ENCODE measurements at places on chromosomes 6 and 20.

DNA sequence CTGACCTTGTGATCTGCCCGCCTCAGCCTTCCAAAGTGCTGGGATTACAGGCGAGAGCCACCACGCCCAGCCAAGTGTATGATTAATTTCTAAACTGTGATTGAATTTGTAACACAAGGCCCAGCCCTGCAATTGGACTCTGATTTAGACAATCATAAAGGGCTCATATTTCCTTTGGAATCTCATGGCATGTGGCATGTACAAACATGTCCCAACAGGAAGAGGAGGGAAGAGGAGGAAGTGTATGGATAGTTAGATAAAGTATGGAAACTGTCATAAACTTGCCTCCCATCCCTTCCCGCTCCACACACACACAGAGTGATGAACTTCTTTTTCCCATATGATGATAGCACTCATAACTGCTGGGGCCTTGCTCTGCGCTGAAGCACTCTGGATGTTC is 27.2 kb upstream of the QKI start:
- no peak for DNase-seq

DNA sequence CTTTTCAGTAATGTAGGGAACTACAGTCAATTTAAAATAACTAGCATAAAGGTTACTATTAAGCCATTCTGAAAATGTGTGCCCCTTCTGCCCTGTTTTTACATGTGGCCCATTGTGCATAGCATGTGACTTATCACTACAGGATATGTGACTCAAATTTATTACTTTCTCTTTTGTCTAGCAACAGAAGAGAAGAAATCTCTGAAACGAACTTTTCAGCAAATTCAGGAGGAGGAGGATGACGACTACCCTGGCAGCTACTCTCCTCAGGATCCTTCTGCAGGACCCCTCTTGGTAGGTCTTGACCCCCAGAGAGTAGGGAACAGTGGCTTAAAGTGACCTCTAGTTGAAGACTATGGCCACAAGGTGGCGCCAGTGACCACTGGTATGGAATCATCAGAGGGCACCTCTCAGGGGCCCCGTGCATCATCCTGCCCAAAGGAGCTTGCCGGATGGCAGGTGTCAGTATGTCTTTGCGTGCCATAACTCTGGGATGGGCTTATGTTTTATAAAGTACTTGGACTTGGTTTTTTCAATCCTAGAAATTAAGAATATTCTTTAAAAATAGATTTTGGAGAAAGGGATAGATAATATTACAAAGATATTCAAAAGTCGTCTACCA is 23.9 kb downstream of the RPRD1B start:
- peak; percentile 55 for DNase-seq

- no peak for DNase-seq
Measured at GRCh38 chr6:131182991-131183425, 47.7 kb downstream of the AKAP7 start.

DNA sequence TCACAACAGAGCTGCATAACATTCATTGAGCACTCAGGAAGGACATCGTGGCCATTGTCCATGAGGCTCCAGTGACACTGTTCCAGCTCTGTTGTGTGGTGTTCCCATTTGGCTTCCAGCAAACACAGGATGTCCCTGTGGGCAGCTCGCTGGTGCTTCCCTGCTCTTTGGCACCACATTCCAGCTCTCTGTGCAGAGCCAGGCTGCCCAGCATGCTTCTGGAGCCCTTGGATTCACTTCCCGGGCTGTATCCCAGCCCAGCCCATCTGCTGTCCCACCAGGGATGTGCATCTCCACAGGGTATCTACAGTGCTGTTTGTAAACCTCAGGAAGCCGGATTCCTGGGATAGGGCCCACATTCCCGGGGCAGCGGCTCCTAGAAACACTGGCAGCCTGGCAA is 57.2 kb downstream of the CTCFL start:
- DNase-seq: no peak

DNA sequence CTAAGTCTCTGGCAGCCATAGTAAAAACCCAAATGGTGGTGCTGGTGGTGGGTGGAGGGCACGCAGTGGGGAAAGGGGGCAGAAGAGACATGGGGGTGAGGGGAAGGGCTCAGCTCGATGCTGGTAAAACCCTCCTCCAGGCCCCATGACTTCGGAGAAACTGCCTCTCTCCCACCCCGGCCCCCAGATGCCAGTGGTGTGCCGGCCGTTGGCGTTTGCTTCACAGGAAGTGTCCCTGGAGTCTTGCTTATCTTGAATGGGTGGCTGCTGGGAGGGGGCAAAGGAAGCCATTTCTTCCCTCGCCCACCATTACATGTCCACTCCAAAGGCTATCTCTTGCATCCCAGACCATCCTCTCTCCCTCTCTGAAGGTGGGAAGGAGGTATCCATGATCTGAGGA is 25.4 kb downstream of the VEGFA start:
- no peak for DNase-seq

GRCh38 chr20:10927936-10928840 is 254.4 kb upstream of the JAG1 start:
- no peak for DNase-seq

DNA sequence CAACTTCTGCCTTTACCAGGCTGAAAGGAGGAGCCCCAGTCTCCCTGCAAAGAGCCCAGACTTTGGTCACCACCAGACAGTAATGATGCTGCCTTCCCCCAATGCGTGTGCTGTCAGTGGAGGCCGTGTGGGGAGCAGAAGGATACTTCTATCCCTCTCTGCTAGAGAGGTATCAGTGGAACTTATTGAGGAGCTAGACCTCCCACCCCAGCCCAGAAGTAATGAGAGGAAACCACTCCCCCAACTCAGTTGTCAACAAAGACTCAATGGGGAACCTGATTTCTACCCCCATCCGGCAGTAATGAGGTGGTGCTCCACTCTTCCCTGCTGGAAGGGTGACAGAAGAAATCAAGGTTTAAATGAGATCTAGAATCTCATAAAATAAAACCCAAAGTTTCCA is 4.4 kb upstream of the WFDC8 start:
- DNase-seq: no peak

DNA sequence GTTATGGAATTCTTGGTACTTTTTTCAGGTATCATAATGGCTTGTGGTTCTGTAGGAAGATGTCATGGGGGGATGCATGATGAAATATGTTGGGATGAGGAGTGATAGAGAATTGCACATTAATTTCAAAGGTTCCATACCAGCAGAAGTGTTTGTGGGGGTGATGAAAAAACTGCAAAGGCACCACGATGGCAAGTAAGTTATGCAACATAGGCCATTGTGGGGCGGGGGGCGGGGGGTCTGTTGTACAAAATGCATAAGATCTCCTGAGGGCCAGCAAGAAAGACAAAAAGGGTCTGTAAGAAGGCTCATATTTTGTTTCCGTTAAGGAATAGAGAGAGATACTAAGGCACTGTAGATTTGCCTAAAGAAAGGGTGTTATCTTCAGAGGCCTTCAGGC is 26.2 kb downstream of the PLEKHG1 start:
- no peak for DNase-seq

DNA sequence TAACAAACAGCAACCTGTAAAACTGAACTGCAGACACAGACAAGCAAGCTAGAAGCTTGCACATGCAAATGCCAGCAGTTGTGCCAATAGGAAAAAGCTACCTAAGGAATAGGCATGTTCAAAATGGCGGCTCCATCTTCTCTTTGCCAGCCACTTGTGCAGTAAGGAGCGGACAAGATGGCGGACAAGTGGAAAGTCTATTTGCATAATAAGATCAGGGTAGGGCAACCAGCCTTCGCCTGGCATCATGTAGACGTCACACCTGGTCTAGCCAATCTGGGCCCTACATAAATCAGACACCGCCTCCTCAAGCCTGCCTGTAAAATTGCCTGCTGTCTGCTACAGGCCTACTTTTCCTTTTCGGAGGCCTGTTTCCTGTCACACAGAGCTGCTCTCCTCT is 18.0 kb downstream of the C6orf52 start:
- no peak for DNase-seq

DNA sequence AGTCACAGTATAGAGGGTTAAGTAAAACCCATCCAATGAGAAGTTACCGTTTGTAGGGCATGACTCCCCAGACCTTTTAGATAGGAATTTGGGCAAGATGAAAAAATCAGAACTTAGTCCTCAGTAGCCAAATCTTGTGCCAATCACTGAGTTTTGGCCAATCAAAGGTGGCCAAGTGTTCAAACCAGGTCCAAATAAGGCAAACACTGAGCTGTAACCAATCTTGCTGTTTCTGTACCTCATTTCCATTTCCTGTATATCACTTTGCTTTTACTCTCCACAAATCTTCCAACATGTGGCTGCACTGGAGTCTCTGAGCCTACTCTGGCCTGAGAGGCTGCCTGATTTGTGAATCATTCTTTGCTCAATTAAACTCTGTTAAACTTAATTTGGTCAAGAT is 81.8 kb upstream of the GPR6 start:
- DNase-seq: no peak

DNA sequence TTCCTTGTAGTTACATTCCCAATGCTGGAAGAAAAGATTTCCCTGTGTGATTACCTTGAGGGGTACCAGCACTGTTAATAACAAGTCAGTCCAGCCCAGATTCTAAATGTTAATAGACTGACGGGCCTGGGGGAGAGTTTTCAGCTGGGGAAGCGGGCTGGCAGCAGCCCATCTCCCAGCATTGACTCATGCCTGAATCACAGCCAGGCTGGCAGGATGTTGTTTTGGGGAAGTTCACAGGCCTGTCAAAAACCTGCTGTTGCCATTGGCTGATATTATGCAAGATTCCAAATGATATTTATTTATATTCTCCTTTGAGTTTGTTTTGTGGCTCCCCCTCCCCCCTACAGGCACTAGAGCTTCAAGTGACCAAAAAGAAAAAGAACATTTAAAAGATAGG is 213.9 kb upstream of the CNR1 start:
- DNase-seq: no peak

DNA sequence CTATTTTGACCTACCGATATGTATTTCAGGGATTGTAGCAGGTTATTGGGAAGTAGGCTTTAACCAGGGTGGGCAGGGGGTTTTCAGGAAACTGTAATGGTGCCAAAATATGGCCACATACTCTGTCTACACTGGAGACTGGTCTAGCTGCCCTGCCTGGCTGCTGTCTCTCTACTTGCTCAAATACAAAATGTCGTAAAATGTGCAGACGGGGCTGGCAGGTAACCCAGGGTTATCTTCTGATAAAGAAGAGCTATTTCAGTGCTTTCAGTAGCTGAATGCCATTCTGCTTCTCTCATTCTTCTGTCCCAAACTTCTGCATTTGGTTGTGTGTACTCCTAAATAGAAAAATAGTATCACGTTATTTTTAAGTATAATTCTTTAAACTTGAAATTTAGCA is 616.2 kb downstream of the EPM2A start:
- DNase-seq: no peak

DNA sequence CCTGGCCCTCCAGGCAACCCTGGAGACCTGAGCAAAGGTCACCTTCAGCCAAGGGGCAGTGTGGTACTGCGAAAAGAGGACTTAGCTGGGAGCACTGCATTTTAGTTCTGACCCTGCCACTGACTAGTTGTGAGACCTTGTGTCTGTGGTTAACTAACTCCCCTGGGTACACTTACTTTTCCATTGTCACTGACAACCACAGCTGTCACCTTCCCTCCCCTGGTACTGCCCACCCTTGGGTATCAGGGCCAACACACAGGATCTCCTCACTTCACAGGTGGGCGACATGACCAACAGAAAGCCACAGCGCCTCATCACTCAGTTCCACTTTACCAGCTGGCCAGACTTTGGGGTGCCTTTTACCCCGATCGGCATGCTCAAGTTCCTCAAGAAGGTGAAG is 21.6 kb upstream of the GNRH2 start:
- no peak for DNase-seq

DNA sequence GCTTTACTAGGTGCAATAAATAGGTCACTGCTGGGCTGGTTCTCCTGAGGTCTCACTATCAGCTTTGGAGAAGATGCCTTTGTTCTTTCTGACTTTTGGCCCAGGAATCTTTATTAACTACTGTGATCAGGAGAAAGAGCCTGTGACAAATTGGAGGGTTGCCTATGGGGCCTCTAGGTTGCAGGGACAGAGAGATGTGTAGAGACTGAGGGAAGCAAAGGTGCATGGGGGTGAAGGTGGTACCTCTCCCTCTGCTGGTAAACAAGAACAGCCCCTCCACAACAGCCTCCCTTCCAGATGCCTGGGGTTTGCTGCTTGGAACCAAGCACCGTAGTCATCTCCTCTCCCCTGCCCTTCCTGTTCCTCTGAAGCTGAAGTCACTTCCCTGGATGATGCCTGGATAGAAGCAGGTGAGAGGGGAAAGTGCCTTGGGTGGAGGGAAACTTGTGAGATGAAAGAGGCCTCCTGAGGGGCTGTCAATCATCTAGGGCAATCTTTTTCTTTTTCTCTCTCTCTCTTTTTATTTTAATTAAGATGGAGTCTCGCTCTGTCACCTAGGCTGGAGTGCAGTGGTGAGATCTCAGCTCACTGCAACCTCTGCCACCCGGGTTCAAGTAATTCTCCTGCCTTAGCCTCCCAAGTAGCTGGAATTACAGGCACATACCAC is 57.4 kb upstream of the DUSP22 start:
- DNase-seq: no peak

- no peak for DNase-seq
Measured at GRCh38 chr6:161507375-161507774, 233.5 kb upstream of the AGPAT4 start.

DNA sequence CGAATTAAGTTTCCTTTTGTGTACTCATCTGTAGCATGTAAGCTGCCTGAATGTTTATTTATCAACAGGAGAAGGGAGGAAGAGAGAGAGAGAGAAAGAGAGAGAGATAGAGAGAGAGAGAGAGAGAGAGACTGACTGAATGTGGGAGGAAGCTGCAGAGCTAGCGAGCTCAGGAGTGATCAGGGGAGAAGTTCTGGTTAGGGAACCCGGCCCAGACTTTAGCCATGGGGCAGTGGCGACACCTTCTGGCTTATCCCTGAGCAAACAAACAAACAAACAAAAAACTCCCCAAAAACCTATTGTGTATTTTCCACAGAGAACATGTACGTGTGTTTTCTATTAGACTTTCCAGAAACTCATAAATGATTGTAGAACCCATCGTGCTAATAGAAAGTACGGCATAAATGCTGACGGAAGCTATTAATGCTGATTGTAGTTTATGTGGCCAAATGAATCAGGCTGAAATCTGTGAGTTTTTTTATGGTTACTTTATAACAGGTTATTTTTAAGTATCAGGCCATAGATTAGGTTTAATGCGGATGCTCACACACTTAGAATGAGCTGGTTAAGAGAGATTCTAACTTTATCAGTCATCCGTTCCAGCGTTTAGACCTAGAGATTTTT is 92.8 kb downstream of the CLIC5 start:
- DNase-seq: peak; percentile 45

GRCh38 chr6:30325873-30326525 is 728 bp upstream of the TRIM39 start:
- DNase-seq: peak; percentile 43

- DNase-seq: peak; percentile 25
Measured at GRCh38 chr20:44056010-44056698, 130.8 kb downstream of the JPH2 start.

DNA sequence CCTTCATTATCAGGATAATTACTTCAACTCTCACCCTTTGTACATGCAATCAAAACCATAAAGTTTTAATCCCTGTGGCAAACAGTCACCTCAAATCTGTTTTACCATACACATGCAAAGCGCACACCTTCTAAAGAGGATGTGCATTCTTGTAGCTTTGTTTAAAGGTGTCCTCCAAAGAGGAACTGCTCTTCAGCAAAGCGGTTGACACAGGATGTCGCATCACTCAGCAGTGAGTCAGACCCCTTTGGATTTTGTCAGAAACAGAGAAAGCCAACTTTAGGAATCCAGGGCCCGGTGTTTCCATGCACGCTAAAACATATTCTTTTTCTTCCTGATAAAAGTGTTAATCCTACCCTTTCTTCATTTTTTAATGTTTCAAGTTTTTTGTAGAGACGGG is 268.3 kb upstream of the ARID1B start:
- DNase-seq: no peak

GRCh38 chr6:137926207-137926731 is 59.2 kb downstream of the TNFAIP3 start:
- DNase-seq: no peak

- no peak for DNase-seq
Measured at GRCh38 chr6:164694386-164694785, 615.0 kb downstream of the C6orf118 start.

Data from stimulated activated CD4-positive, alpha-beta T cell treated with anti-CD3 and anti-CD28 coated beads, TNF-alpha, amount 100 ng/mL, for 48 hours (primary cell).